ENCODE measurements at places on chromosomes 4 and X.

DNA sequence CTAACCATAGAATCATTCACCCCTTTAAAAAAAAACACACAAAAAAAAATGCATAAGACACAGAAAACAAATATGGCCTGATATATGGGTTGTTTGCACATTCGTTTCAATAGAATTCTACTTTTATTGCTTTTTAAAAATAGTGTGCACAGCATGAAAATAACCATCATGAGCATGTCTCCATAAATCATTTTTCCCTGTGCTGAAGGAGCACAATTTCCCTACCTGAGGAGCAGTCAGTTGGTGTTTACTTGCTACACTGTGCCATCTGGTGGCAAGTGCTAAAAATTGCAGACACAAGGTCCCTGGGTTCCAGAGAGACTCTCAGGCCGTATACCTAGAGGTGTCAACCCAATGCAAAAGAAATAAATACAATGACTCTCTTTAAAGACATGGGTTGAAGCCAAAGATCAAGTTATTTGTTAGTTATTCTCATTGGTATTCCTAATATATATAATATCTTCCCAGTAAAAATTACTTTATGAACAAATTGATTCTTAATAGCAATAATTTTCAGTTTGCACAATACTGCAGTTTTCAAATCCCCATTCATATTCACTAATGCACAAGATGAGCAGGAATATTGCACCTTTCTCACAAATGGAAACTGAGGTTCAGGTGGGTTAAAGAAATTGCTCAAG is 551.4 kb downstream of the IQCM start:
- DNase-seq, result peak; percentile 80

GRCh38 chr4:156762851-156763250 is 208.7 kb downstream of the PDGFC start:
- no peak for DNase-seq

DNA sequence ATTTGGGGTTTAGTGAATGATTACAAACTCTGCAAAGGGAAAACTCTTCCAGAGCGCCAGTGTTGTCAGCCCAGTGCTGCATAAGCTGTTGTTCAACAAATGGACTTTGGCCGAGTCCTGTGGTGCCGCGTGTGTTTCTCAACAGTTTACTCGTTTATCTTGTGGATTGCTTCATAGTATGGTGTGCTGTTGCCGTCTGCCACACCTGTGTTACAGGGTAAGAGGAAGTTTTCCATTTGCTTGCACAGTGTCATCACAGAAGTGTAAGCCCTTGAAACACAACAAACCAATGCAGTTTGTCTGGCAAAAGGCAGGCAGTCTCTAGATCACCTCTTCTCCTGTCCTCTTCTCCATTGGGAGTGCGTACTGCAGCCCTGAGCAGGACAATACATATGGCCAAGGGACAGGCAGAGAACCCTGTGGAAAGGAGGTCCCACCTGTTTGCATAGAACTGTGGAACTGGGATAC is 66.3 kb downstream of the DCUN1D4 start:
- no peak for DNase-seq

DNA sequence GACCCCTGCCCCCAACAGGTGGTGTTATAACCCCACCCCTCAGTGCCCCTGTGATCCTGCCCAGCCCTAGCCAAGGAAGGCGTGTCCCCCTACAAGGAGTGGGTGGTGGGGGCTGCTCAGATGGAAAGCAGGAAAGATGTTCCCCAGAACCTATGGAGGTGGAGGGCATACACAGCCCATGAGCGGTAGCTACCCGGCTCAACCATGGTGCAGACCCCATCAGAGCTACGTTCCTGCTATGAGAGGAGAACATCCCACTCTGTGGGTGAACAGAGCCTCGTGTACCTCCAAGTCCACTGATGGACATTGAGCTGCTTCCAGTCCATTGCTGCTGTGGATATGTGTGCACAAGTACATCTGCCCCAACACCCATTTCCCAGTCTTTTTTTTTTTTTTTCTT is 71.1 kb downstream of the SHOX start:
- no peak for DNase-seq

All from MCF 10A (cell line).